ENCODE measurements at places on chromosomes 2 and 18. TPM values are rescaled to one million over a fixed set of nuclear protein-coding genes. Genes with fewer than 3 reads are reported as not detected.

Gene ELP2
- total RNA-seq, result 51.6 TPM

Gene BCL2
- 16.4 TPM for total RNA-seq

Gene DUSP2
- 5.1 TPM for total RNA-seq

Gene STARD6
- not detected for total RNA-seq

Gene HOXD8
- 4.6 TPM for total RNA-seq

Gene ORC2
- total RNA-seq, result 39.0 TPM

Gene AQP4
- 0.16 TPM for total RNA-seq

Gene REG1B
- 10.2 TPM for total RNA-seq

Gene RBM44
- total RNA-seq, result 0.35 TPM

Gene RPRM
- not detected for total RNA-seq

Gene MEX3C
- 36.7 TPM for total RNA-seq

Gene EVX2
- not detected for total RNA-seq

- no peaks in the 10 kb centered on the region for H3K27me3 ChIP-seq
- H3K36me3 ChIP-seq, result no peaks in the 10 kb centered on the region
- no peak for DNase-seq
- H3K4me3 ChIP-seq, result no peak overlapping the region
- no peak overlapping the region for H3K27ac ChIP-seq
Measured at GRCh38 chr18:76914314-76914713, 92.0 kb downstream of the ZNF236 start.

GRCh38 chr2:237731663-237732062 is 66.9 kb upstream of the RBM44 start:
- no peak overlapping the region for H3K27ac ChIP-seq
- no peaks in the 10 kb centered on the region for H3K36me3 ChIP-seq
- H3K4me3 ChIP-seq, result no peak overlapping the region
- DNase-seq, result no peak

DNA sequence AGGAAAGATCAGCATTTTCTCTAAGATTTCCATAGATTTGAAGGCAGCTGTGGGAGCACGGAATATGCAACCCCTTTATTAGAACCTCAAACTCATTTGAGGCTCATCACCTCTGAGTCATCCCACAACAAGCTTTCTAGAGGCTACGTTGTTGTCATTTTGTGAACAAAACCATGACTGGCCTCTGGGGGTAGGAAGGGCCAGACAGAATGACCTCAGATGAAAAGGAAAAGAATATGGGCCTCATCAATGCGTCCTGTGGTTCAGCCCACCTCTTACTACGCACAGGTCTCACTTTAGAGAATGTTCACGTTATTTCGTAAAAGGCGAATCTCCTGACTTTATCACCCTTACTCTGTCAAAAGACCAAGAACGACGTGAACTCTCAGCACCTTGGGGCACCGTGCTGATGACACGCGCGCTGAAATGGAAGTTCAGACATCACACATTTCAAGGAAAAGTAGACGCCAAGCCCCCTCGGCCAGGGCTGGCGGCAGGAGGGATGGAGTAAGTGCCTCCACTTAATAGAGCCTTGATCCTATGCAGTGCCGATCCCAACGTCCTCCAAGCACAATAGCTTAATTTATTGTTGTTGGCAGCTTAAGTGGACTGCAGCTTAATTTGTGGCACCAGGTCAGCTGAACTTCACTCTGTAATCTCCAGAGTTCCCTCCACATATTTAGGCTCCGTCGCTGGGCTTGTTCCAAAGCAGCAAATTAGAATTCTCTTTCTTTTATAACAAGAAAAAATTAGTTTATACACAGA is 208.3 kb downstream of the EIPR1 start:
- no peaks in the 10 kb centered on the region for H3K4me1 ChIP-seq
- H3K27me3 ChIP-seq, result no peaks in the 10 kb centered on the region
- DNase-seq, result no peak
- no peaks in the 10 kb centered on the region for H3K36me3 ChIP-seq

GRCh38 chr18:58908006-58908405 is 43.3 kb downstream of the ZNF532 start:
- DNase-seq, result no peak
- H3K4me3 ChIP-seq, result no peak overlapping the region
- H3K27ac ChIP-seq, result no peak overlapping the region
- no peaks in the 10 kb centered on the region for H3K27me3 ChIP-seq
- H3K36me3 ChIP-seq, result no peaks in the 10 kb centered on the region

DNA sequence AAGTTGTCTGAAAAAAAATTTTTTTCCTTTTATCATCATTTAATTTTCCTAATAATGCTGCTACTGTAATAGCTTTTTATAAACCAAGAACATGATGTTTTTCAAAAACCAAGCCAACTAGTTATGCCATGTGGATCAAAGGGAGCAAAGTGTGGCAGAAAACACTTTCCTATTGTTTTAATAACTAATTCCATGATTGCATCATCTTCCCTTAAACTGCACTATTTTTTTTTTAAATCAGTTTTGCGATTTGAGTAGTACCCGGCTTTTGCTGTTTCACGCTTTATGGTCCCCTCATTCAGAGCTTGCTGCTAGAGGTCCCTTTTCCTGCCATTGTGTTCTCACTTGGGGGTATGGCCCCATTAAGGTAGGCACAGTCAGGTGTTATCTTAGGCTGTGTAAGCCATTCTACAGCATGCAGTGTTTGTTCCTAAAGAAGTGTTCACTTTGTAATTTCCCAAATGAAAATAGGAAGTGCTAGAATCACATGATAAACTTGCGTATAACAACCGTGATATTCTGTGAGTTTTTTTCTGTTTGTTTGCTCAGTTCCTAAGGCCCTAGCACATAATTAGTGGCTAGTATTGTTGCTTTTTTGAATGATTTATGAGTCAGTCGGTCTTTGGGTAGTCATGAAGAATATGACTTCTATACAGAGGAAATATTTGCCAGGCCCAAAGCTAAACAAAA is 225.8 kb downstream of the PTGR3 start:
- no peaks in the 10 kb centered on the region for H3K27me3 ChIP-seq
- DNase-seq, result no peak
- no peak overlapping the region for H3K27ac ChIP-seq
- no peaks in the 10 kb centered on the region for H3K4me1 ChIP-seq

DNA sequence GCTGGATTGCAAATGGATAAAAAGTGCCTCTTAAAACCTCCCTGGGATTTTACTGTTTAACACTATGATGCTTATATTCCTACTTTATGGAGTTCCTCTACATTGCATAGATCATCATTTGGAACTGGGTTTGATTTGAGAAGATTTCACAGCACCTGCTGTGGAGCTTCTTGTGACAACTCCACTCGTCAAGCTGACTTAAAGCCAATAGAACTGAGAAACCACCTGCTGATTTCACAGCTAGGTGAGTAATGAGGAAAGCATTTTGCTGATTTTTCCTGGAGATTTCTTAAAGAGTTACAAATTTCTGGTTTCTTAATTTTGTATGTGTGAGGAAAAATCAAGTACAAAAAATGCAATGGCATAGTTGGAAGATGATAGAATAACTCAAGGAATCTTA is 739.1 kb upstream of the LRRTM1 start:
- no peaks in the 10 kb centered on the region for H3K27me3 ChIP-seq
- no peak overlapping the region for H3K4me3 ChIP-seq
- no peaks in the 10 kb centered on the region for H3K36me3 ChIP-seq
- H3K4me1 ChIP-seq, result no peaks in the 10 kb centered on the region
- H3K27ac ChIP-seq, result no peak overlapping the region

GRCh38 chr18:78981394-78981831 is 1.8 kb downstream of the SALL3 start:
- no peak overlapping the region for H3K27ac ChIP-seq
- peaks cover 69% of the 10 kb centered on the region for H3K27me3 ChIP-seq
- no peaks in the 10 kb centered on the region for H3K4me1 ChIP-seq
- no peak for DNase-seq

DNA sequence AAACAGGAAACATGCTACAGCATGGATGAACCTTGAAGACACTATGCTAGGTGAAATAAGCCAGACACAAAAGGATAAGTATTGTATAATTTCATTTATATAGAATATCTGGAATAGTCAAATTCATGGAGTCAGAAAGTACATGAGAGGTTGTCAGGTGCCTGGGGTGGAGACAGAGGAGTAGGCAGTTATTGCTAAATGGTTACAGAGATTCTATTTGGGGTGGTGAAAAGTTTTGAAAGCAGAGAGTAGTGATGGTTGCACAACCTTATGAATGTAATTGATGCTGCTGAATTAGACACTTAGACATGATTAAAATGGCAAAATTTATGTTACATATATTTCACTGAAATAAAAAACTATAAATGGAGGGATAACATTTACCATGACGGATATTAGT is 197.4 kb downstream of the VAPA start:
- DNase-seq, result no peak
- H3K36me3 ChIP-seq, result no peaks in the 10 kb centered on the region
- H3K4me1 ChIP-seq, result no peaks in the 10 kb centered on the region
- H3K4me3 ChIP-seq, result no peak overlapping the region

DNA sequence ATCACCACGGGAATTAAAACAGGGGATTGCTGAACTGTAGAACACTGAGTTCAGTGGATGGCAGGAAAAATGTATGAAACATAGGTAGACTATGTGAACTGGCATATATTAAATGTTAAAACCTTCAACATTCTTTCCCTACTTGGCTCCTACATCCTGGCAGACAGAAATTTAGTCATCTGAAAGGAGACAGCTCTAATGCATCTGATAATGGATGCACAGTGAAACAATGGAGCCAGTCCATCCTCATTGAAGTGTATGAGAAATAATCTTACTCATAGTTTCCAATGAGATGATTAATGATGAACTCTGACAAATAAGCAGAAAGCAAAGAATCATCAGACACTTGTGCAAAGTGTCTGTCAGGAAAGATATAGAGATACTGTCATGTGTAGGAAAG is 1629.7 kb upstream of the TMEFF2 start:
- no peaks in the 10 kb centered on the region for H3K27me3 ChIP-seq
- H3K36me3 ChIP-seq, result no peaks in the 10 kb centered on the region
- H3K4me3 ChIP-seq, result no peak overlapping the region
- H3K4me1 ChIP-seq, result no peaks in the 10 kb centered on the region
- no peak for DNase-seq

DNA sequence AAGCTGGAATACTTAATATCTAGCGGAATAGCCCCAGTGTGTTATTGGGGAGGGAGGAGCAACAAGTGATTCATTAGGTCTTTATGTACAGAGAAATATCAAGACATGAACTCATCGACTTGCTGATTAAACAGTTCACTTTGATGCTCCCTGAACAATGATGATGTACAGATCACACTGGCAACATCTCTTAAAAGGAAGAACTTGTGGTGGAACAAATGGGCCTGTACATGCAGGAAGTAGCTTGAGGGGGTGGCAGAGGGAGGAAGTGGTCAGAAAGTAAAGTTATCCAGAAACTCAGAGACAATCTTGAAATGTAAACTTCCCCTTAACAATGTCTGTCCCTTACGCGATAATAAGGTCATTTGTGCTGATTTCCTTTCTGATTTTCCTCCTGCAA is 90.5 kb downstream of the NXPH2 start:
- no peaks in the 10 kb centered on the region for H3K27me3 ChIP-seq
- H3K36me3 ChIP-seq, result no peaks in the 10 kb centered on the region
- no peaks in the 10 kb centered on the region for H3K4me1 ChIP-seq
- H3K27ac ChIP-seq, result no peak overlapping the region
- DNase-seq, result no peak
